ENCODE measurements at places on chromosomes 3 and 15. TPM values are rescaled to one million over a fixed set of nuclear protein-coding genes. Genes with fewer than 3 reads are reported as not detected.

The P3H2 gene
- under 0.01 TPM for total RNA-seq

The DLG1 gene
- total RNA-seq, result 19.7 TPM

The CDHR4 gene
- total RNA-seq, result 0.27 TPM

The GBE1 gene
- 13.5 TPM for total RNA-seq

The TMEM158 gene
- total RNA-seq, result under 0.01 TPM

The SLC9C1 gene
- 0.54 TPM for total RNA-seq

The FAM107A gene
- total RNA-seq, result under 0.01 TPM

The TEX9 gene
- total RNA-seq, result 3.8 TPM

The WDR72 gene
- 12.7 TPM for total RNA-seq

The KBTBD13 gene
- not detected for total RNA-seq

The BUB1B gene
- total RNA-seq, result 3.0 TPM

- no peak for DNase-seq
These were observed 305.3 kb downstream of the MAGI1 start for GRCh38 chr3:65733459-65733858.

DNA sequence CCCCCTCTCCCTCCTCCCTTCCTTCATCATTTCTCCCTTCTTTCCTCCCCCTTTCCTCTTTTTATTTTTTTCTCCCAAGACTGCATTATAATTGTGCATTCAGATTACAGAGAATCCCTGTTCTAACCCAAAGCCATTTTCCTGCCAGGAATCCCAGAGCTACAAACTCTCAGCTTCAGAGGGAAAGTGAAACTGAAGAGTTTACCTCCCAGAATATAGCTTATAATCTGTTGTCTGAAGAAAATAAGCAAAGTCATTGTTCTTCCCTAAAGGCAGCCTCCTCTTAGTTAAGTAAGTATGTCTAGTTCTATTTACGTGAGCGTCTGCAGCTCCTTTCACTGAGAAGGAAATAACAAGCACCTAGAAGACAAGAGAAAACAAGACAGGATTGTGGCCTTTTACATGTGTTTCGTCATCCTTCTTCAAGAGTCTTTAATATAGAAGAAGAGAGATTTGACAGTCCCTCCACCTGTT lies 97.2 kb downstream of the CHST2 start:
- peak; percentile 46 for DNase-seq

GRCh38 chr3:129164500-129164899 lies 3.6 kb upstream of the ISY1 start:
- no peak for DNase-seq

DNA sequence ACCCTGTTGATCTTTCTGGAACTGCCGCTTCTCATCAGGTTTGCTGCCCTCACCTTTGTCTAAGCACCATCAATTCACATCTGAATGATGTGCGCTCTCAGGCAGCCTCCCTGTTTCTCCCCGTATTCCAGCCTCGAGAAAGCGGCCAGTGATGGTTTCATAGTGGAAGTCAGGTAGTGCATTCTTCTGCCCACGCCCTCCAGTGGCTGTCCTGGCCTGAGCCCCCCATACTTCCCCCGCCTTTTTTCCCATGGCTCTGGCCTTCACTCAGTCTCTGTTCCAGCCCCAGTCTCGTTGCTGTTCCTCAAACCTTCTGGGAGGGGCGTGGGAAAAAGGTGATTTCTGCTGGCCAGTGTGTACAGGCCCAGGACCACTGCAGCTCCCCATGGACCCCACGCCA lies 101.3 kb downstream of the ASB7 start:
- no peak for DNase-seq

GRCh38 chr15:70492240-70493177 lies 270.8 kb downstream of the UACA start:
- DNase-seq, result peak; percentile 94

GRCh38 chr3:127063916-127064315 lies 81.0 kb downstream of the PLXNA1 start:
- no peak for DNase-seq

- no peak for DNase-seq
These were observed 226.0 kb downstream of the TCF12 start for GRCh38 chr15:57144448-57144847.

GRCh38 chr3:110123946-110124345 lies 786.6 kb upstream of the DPPA4 start:
- no peak for DNase-seq

GRCh38 chr3:127654374-127654773 lies 18.4 kb upstream of the ABTB1 start:
- DNase-seq, result no peak

GRCh38 chr15:56491110-56491722 lies 26.3 kb upstream of the MNS1 start:
- peak; percentile 79 for DNase-seq

- DNase-seq, result no peak
These were observed 348.1 kb downstream of the SV2B start for GRCh38 chr15:91447991-91448644.

- DNase-seq, result no peak
These were observed 47.1 kb downstream of the PDIA5 start for GRCh38 chr3:123113889-123114450.

DNA sequence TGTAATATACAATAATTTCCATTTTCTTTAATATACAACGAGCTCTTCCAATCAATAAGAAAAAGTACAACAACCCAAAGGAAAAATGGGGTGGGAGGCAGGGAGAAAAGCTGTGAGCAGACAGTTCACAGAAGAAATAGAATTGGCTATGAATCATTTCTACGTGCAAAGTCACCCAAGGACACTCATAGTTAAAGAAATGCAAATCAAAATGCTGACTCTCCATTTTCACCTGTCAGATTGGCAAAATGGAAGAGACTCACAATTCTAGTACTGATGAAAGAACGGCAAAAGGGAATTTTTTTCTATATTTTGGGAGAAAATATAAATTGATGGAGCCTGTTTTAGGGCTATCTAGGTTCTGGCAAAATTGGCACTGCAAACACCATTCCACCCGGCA lies 116.3 kb upstream of the MEF2A start:
- no peak for DNase-seq

- DNase-seq, result no peak
These were observed 4.2 kb downstream of the RMDN3 start for GRCh38 chr15:40750885-40751284.

All from hematopoietic multipotent progenitor cell (in vitro differentiated cells).